ENCODE measurements at places on chromosomes 7 and 10. TPM values are rescaled to one million over a fixed set of nuclear protein-coding genes. Genes with fewer than 3 reads are reported as not detected.

The PTPRZ1 gene
- polyA plus RNA-seq, result 1.6 TPM

The BHLHA15 gene
- not detected for polyA plus RNA-seq

The OPN1SW gene
- polyA plus RNA-seq, result not detected

GRCh38 chr7:22114440-22114981 is 168.8 kb upstream of the CDCA7L start:
- peak; percentile 61 for DNase-seq

- peak; percentile 40 for DNase-seq
These were observed 24.3 kb downstream of the NUP42 start for GRCh38 chr7:23205909-23206767.

Data from right cardiac atrium (tissue), 5 donors.